ENCODE measurements at places on chromosomes 7 and 10.
A peak's percentile ranks its signal among the peaks of the same experiment; 100 is the strongest.

DNA sequence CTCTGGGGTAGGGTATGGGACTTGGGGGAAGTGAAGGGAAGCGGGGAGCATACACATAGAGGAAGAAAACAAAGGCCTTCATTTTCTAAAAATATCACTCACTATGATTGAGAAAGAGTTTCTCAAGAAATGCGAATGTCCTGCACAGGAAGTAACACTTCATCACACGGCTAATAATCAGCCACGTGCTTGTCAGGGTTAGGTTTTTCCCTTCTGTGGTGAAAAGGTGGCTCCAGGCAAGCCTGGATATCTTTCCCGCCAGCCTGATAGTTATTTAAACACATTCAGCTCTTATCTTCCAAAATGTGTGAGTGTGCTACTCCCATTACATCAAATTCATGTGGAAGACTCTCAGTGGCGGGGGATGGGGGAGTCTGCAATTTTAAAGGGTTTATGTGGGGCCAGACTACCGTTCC lies 166.4 kb upstream of the ADO start:
- DNase-seq, result no peak

DNA sequence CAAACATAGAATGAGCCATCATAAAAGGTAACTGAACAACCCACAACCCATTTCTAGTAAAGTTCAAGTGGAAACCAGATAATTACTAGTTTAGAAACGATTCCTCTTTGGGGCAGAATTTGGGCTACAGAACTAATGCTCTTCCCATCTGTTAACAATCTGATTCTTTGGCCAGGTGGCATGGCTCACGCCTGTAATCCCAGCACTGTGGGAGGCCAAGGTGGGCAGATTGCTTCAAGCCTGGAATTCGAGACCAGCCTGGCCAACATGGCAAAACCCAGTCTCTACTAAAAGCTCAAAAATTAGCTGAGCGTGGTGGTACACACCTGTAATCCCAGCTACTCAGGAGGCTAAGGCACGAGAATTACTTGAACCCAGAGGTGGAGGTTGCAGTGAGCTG lies 18.5 kb downstream of the CYP51A1 start:
- DNase-seq, result no peak

DNA sequence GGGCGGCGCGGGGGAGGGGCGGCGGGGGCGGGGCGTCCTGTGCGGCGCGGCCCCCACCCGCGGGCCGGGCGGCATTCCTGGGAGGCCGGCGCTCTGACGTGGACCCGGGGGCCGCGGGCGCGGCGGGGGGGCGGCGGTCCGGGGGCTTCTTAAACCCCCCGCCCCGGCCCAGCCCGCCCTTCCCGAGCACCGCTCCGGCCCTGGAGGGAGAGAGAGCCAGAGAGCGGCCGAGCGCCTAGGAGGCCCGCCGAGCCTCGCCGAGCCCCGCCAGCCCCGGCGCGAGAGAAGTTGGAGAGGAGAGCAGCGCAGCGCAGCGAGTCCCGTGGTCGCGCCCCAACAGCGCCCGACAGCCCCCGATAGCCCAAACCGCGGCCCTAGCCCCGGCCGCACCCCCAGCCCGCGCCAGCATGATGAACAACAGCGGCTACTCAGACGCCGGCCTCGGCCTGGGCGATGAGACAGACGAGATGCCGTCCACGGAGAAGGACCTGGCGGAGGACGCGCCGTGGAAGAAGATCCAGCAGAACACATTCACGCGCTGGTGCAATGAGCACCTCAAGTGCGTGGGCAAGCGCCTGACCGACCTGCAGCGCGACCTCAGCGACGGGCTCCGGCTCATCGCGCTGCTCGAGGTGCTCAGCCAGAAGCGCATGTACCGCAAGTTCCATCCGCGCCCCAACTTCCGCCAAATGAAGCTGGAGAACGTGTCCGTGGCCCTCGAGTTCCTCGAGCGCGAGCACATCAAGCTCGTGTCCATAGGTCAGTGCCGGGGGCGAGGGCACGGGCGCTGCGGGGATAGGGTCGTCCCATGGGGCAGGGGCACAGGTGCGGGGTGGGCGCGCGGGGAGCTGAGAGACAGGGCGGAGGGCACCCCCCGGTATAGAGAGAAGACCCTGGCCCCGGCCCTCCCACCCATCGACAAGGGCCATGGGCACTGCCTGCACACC lies at the start of gene FLNC:
TSS of gene FLNC (plus strand) at position 176 of the 947 bp plus-strand sequence. CDS start at position 408, 232 bp downstream.
- peak; percentile 7 for DNase-seq

- DNase-seq, result no peak
Observed at GRCh38 chr10:100347568-100348195, 649 bp downstream of the SCD start.

GRCh38 chr10:113292743-113293142 lies 260.1 kb upstream of the HABP2 start:
- no peak for DNase-seq

DNA sequence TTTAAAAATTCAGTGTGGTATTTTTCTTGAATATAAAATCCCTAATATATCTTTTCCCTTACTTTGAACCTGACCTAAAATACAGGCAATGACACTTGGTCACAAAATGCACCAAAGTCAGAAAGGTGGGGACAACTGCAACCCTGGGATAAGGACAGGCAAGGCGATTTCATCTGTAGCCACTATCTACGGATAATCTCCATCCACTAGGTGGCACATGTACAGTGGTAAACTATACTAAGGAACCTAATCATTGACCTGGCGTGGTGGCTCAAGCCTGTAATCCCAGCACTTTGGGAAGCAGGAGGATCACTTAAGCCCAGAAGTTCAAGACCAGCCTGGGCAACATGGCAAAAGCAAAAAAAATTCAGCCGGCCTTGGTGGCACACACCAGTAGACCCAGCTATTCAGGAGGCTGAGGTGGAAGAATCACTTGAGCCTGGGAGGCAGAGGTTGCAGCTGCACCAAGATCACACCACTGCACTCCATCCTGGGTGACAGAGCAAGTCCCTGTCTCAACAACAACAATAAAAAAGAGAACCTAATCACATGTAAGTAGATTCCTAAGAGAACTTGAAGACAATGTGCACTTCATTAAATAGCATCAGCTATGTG lies 98.9 kb downstream of the KMT2C start:
- no peak for DNase-seq

- no peak for DNase-seq
Observed at GRCh38 chr10:102534333-102534732, 30.6 kb downstream of the SUFU start.

GRCh38 chr10:114329634-114330365 lies 74.5 kb downstream of the AFAP1L2 start:
- DNase-seq, result no peak

- no peak for DNase-seq
Observed at GRCh38 chr10:32379950-32380551, 33.1 kb upstream of the EPC1 start.

DNA sequence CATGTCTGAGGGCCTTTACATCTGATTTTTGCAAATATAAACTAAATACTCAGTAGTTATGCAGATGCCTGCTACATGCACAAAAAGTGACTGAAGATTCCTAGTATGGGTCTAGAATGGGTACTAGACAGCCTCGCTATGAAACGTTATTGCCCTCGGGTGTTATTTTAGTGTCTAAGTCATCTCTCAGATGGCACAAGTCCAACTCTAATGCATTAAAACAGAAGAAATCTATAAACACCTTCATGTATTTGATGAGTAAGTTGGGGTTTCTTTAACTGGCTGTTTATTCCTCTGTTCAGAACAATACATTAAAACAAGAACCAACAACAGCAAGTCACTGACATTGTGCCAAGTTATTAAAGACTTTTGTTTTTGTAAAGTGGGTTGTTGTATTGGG lies 41.6 kb downstream of the TEX36 start:
- DNase-seq, result no peak

GRCh38 chr7:78172933-78173591 lies 374.5 kb downstream of the PHTF2 start:
- no peak for DNase-seq

- DNase-seq, result no peak
Observed at GRCh38 chr10:14074062-14074884, 256.5 kb downstream of the FRMD4A start.

DNA sequence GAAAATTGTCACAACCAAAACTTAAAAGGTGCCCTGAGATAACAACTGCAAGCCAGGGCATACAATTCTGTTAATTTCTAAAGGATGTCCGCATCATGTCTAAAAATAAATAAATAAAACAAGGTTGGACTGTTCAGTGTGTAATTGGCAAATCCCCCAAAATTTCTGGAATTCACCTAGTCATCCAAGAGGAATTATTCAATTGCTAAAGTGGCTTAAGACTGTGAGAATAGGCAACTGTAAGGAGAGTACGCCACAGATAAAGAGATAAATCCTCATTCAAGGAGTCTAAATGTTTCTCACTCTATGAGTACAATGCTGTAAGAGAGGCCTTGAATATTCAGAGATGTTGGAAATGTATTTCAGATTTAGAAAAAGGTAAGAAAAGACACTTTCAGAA lies 37.2 kb downstream of the PIK3AP1 start:
- DNase-seq, result no peak

- DNase-seq, result no peak
Observed at GRCh38 chr7:99788554-99788953, 4.6 kb upstream of the CYP3A4 start.

GRCh38 chr10:30185916-30186315 lies 126.5 kb upstream of the JCAD start:
- DNase-seq, result no peak

- DNase-seq, result no peak
Observed at GRCh38 chr7:103063895-103064294, 10.7 kb downstream of the FBXL13 start.

DNA sequence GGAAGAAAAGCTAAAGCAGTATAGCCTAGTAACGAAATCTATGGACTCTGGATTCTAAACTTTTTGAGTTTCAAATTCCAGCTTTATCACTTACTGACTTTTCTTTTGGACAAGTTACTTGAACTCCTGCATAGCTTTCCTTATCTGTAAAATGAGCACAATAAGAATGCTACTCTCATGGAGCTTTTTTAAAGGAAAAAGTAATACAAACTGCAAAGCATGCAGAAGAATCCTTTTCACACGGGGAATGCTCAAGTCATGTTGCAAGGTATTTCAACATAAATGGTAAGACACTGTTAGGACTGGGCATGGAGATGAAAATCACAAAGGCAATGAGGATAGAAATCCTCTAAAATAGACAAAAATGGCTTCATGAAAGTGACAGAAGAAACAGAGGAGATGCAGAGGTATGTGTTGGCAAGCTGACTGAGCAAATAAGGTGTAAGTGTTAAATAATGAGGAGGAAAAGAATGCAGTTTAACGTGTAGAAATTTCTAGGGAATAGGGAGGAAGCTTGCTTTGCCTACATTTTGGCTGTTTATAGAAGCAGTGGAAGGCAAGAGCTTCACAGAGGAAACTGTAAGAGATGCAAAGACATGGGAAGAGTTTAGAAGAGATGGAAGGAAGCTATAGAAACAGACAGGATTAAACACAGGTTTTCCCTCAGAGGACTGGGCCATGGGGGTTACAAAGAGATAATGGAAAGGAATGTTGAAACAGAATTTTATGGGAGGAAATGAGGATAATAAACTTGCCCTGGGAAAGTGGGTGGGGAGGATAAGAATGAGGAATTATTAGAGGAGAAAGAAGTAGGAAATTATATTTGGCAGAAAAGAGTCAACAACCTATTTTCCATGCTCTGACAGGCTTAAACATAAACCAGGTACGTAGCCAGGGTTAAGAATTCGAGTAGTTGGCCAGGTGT lies 28.8 kb upstream of the SNX13 start:
- DNase-seq, result no peak

- no peak for DNase-seq
Observed at GRCh38 chr10:97574374-97575126, 2.0 kb downstream of the ANKRD2 start.

- DNase-seq, result no peak
Observed at GRCh38 chr7:52838981-52839411, 196.4 kb upstream of the POM121L12 start.

GRCh38 chr7:36391436-36392198 lies 2.0 kb downstream of the ANLN start:
- DNase-seq, result no peak

GRCh38 chr7:8134089-8134733 lies 127.8 kb downstream of the ICA1 start:
- DNase-seq, result no peak

DNA sequence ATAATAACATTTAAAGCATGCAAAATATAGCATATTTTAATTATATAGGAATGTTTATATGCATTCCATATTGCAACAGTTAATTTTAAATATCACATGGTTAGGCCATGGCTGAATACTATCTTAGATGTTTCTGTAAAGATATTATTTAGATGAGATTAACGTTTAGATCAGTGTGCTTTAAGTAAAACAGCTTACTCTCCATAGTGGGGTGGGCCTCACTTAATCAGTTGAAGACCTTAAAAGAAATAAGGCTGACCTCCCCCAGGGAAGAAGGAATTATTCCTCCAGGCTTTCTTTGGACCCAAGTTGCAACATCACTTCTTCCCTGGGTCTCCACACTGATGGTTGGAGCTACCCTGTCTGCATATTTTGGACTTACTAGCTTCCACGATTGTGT lies 1246.5 kb downstream of the TYW1 start:
- DNase-seq, result no peak

GRCh38 chr10:100636848-100637553 lies 101.3 kb downstream of the HIF1AN start:
- DNase-seq, result no peak

- no peak for DNase-seq
Observed at GRCh38 chr10:1372212-1372611, 316.0 kb downstream of the WDR37 start.

- peak; percentile 59 for DNase-seq
Observed at GRCh38 chr7:351681-352480, 61.9 kb downstream of the FOXL3 start.

DNA sequence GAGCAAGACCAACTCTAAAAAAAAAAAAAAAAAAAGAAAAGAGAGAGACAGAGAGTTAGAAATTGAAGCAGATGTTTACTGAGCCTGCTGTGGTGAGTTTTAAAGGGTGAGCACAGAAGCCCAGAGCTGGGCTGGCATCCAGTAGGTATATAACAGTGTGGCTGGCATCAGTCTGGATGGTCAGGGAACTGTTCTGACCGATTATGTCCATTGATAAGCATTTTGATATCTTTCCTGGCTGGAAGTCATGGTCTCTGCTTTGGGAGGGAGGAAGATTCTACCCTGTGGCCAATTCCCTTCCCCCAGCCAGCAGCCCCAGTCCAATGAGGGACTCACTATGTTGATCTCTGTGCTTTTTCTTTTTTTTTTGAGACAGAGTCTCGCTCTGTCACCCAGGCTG lies 65.2 kb upstream of the PODXL start:
- DNase-seq, result no peak

- no peak for DNase-seq
Observed at GRCh38 chr10:21055339-21056135, 158.4 kb upstream of the NEBL start.

DNA sequence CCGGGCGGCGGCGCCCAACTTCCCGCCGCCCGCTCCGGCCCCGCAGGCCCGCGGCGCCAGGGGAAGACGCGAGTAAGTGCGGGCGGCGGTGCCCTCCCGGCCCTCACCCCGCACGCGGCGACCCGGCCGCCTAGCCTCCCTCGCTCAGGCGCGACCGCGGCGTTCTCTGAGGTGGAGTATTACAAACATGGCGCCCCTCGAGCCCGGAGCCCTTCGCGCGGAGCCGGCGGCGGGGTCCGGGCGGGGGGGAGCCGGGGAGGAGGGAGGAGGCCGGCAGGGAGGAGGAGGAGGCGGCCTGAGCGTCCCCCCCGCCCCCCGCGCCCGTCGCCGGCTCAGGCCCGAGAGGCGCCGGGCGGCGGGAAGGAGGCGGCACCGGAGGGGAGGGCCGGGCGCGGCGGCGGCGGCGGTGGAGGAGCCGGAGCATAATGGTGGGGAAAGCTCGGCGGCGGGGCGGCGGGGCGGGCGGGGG lies at the start of gene ZMYND11:
TSS of gene ZMYND11 (plus strand) at position 324 of the 469 bp plus-strand sequence. CDS start 44,558 bp downstream, outside the sequence.
- DNase-seq, result peak; percentile 56

- DNase-seq, result no peak
Observed at GRCh38 chr10:427761-428519, 261.5 kb downstream of the DIP2C start.

Measured in activated T-cell treated with anti-CD3 and anti-CD28 coated beads for 1 hour (primary cell).